CD8-positive, alpha-beta T cell (primary cell): ENCODE measurements at places on chromosomes 2 and 18.

DNA sequence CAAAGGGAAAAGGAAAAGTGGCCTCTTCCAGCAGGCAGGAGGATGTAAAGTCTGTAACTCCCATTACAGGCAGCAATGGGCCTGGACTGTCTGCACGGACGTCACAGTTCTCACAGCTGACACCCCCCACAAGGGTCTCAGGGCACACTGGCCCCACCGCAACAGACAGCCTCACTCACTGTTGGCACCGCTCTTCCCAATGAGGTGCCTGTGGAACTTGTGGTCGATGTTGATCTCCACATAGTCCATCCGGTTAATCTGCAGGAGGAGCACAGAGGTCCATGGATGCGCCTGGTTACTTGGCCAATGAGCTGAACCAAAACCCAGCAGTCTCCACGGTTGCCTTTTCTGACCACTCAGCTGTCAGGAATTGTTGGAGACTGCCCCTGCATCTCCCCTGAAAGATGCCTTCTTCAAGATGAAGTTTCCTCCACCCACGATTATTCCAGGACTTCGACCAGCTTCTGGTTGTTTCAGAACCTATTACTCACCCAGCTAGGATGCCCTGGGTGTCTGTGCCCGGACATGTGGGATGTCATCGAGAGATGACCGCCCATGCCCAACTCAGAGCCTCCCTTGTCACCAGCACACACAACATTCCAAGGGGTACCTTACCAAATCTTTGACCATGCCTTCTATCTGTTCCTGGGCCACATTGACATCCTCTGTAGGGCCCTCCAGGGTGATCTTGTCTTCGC, 62.5 kb downstream of the HDLBP start:
- no peak for DNase-seq

DNA sequence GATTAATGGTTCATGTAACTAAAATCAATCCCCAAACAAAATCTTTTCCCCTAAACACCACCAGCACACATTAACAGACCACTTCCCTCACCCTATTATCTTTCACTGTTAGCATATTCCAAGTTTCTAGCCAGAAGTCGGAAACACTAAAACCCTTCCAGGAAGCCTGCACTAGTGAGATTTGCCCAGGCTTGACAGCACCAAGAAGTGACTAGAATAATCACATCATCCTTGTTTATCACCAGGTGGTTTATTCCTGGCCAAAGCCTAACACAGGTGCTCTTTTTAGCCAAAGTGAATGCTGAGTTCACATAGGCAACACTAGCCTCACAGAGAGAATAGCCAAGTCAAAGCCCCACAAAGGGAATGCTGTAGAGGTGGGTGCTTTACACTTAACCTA, 221.2 kb upstream of the HNRNPA3 start:
- no peak for DNase-seq

DNA sequence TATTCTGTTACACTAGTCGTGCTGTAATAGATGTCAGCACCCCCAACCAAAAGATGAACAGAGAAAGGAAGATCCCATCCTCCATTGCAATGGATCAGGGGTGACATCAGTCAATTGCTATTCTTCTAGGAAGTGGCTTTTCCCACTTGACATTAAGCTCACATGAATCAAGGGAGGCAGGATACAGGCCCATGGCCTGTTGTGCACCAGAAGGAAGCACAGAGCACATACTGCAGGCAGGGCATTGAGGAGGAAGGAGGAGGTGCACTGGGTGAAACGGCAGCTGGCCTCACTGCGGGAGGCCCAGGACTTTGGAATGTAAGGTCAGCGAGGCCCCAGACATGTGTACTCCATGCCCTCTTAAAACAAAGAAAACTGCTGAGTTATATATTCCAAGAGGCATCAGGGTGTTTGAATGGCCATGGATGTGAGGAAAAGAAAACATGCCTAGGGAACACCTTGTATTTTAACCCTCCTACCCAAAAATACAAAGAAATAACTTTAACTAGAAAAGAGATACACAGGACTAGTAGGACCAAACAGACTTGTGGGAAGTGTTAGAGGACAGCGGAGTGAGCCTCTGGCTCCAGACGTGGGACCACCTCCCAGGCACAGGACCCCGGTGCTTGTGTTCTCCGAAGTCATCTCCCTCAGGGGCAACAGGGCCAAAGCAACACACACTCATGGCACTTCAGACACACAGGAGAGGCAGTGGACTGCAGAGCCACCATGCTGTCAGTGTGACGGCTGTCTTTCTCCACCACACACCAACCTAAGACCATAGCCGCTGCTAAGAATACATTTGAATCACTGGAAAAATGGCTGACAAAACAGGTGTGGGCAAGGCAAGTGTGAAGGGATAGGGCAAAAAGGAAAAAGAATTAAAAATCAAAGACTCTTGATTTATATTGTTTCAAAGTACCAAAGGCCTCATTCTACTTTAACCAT, 51.4 kb upstream of the RIOK3 start:
- no peak for DNase-seq

- no peak for DNase-seq
These were observed 184.7 kb downstream of the EIPR1 start for GRCh38 chr2:3192920-3193319.

- DNase-seq: no peak
These were observed 26.1 kb upstream of the ROCK2 start for GRCh38 chr2:11370377-11371091.

GRCh38 chr2:15948704-15948957, 8.3 kb downstream of the MYCN start:
- DNase-seq: no peak

- no peak for DNase-seq
These were observed 354.2 kb downstream of the EN1 start for GRCh38 chr2:118493213-118493612.

- DNase-seq: no peak
These were observed 663.1 kb downstream of the ERBB4 start for GRCh38 chr2:211875488-211875887.

- DNase-seq: peak; percentile 31
These were observed 62.3 kb upstream of the CCDC195 start for GRCh38 chr2:224778474-224778877.

- DNase-seq: no peak
These were observed 344.3 kb upstream of the KCNH7 start for GRCh38 chr2:163182764-163183354.

GRCh38 chr2:60811491-60812375, 55.7 kb downstream of the PAPOLG start:
- no peak for DNase-seq

DNA sequence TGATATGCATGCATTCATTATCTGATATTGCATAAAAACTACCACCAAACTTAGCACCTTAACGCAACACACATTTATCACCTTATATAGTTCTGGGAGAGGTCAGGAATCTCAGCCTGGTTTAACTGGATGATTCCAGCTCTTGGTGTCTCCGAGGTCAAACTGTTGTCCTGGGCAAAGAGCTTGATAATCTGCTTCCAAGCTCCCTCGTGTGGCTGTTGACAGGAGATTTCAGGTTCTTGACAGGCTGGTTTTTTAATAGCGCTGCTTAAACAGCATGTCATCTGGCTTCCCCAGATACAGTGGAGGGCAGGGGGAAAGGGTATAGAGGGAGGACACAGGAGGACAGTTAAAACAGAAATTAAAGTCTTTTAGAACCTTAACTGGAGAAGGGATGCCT, 785.0 kb downstream of the CNTNAP5 start:
- no peak for DNase-seq

DNA sequence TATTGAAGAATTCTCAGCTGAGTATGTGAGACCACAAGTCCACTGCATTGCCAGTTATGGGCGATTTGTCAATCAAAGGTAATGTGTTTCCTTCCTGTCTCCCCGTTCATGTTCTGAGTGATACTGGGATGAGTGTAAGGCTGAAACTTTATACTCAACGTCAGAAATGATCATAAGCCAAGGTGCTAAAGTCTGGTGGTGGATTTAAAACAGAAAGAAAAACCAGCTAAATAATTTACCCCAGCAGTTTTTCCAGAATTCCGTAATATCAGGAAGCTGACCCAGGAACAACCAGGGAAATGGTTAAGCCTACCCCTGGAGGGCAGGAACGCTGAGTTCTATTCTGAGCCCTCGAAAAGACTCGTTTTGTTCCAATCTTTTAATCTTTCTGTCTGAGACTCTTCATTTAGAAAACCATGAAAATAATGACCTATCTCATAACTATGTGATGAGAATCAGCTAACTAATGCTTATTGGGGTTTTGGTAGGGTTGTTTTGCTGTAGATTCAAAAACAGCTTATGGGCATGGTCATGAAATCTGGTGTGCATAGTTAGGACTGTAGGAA, 149.6 kb downstream of the LAMA3 start:
- DNase-seq: no peak

DNA sequence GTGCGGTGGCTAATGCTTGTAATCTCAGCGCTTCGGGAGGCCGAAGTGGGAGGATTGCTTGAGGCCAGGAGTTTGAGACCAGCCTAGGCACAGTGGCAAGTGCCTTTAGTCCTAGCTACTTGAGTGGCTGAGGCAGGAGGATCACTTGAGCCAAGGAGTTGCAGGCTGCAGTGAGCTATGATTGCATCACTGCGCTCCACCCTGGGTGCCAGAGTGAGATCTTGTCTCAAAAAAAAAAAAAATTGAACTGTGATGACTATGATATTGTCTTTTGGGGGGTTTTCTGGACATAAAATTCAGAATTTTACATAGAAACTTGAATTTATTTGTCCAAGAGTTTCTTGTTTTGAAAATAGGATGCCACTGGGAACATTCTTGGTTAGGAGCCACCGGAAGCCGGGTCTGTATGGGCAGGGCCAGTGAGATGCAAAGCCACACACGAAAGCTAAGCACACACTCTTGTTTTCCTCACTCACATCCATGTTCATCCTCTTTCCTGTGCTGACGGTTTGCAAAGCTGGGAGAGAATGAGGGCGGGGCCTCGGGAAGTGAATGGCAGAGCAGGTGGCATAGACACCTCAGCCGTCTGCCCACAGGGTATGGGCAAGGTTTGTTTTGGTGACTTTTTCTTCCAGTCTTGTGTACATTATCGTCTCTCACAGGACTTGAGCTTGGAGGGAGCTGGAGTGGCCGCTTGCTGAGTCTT, 12.6 kb downstream of the AGAP1 start:
- DNase-seq: no peak

DNA sequence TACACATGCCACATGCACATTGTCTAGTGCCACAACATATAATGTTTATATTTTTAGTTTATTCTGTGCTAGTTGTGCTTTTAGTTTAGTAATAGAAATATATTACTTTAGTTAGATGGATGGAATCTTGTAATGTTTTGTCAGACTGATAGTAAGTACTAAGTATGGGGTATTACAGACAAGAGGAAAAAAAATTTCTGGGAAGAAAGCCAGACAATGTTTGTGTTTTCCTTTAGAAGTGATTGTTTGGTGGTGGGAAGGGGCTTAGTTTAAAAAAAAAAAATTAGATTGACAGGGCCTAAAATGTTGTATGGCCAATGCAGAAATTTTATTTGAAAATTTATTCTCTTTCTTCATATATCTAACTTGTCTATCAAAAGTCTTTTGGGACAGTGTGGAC, 37.8 kb downstream of the ACVR2A start:
- DNase-seq: no peak

DNA sequence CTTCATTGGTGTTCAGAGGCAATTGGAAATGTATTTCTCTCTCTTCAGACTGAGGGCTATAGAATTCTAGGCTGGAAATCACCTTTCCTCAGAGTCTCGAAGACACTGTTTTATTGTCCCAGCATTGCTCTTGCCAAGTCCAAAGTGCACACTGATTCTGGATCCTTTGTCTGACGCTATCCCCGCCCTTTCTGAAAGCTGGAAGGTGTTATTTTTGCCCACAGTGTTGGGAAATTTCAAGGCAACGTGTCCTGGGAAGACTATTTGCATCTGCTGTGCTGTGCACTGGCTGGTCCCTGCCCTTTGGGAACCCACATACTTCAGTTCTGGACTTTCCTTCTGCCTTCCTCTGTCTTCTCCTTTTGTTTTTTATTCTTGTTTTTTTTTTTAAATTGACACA, 190.8 kb downstream of the SH3BP4 start:
- no peak for DNase-seq

- no peak for DNase-seq
These were observed 221.0 kb upstream of the OSR1 start for GRCh38 chr2:19579461-19579860.

GRCh38 chr18:76915456-76915855, 93.1 kb downstream of the ZNF236 start:
- no peak for DNase-seq

- no peak for DNase-seq
These were observed 681.3 kb downstream of the ADCYAP1 start for GRCh38 chr18:1585881-1586488.

DNA sequence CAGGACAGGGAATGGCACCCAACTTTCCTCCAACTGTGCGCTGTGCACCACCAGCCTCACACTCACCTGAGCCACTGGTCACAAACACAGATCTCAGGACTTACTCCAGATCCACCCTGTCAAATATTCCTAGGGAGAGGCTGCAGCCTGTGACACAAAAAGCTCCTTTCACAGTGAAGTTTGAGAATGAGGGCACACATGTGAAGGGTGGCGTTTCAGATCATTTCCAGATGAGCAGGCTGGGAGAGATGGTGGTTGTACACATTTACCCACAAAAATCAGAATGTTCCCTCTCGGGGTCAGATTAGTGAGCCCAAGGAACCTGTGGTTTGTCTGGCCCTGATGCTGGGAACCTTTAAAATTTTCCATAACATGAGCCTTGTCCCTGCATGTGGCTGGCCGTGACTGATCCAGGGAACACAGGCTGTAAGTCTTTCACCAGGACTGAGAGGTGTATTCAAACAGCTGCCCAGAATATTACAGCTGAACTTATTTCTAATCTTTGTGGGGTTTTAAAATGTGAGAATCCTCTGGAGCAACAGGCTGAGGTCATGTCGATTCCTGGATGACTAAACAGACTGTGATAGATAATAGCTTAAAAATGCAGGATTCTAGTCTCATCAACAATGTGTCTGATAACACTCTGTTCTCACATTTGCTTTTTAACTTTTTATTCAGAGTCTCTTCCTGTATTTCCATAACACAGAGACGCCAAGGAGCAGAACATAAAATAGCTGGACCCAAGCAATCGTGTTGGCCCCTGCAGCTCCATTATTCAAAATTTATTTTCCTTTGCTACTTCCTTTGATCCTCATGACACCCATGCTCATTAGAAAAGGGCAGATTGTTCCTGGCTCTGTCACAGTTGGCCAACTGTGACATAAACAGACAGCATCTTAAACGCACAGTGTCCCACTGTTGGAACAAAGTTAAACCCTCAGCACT, 35.5 kb downstream of the IL1R2 start:
- DNase-seq: no peak

- DNase-seq: no peak
These were observed 98.7 kb downstream of the FAM210A start for GRCh38 chr18:13627639-13628038.

DNA sequence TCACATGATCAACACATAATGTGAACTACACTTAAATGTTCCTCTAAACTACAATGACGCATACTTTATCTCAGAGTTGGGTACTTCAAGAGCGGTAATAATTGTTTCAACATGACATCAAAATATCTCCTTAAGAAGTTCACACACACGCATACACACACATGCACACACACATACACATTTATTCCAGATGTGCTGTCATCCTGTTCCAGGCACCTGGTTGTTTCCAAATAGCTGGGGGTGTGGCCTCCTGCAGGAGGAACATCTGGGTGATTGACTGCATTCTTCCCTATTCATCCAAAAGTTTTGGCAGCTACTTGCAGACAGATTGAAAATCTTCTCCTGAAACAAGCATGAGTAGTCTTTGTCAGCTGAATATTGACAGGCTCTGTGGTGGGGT, 37.9 kb upstream of the PIK3C3 start:
- DNase-seq: no peak
